ENCODE measurements at places on chromosomes 6 and 20.

- peak; percentile 72 for DNase-seq
These were observed 185.4 kb downstream of the BCAS1 start for GRCh38 chr20:53884859-53885541.

- no peak for DNase-seq
These were observed 68.7 kb upstream of the TCF21 start for GRCh38 chr6:133820208-133820607.

- DNase-seq, result no peak
These were observed 17.5 kb upstream of the EFCAB8 start for GRCh38 chr20:32841174-32841573.

- DNase-seq, result no peak
These were observed 147.3 kb upstream of the BMP5 start for GRCh38 chr6:56022678-56023077.

- DNase-seq, result no peak
These were observed 226.6 kb downstream of the ALDH8A1 start for GRCh38 chr6:134723081-134723871.

GRCh38 chr20:21510414-21511384, 3.2 kb downstream of the NKX2-2 start:
- no peak for DNase-seq

DNA sequence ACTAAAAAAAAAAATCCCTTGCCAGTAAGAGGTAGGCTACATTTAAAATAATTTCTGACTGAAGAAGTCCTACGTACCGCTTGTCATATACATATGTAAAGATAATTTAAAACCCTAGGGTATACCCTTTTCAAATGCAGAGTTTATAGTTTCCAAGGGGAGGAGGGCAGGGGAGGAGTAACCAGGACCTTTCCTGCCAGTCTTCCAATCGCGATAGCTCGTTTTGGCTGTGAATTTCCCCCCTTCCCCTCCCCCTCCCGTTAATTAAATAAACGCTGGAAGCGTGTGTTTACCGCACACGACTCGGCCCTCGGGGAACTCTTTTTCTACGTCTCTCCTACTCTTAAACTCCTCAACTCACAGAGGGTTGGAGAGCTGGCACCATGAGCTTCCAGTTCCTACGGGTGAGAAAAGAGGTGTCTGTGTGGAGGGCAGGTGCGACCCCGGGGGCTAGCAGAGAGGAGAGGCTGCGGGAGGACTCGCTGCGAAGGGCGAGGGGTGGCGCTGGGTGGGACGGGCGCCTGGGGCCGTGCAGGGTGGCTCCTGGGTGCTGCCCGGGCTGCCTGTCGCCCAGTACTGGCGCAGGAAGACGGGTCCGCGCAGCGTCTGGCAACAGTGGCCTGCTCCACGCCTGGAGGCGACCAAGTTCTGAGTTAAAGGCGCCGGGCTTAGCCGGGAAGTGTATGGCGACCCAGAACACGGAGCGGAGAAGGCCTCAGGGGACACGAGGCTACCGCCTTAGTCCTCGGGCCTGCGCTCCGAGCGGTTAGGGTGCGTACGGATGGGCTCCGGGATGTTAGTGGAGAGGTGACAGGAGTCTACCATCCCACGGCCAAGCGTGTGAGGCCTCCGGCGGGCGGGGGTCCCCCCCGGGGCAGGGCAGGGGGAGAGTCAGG, 4.1 kb upstream of the TFAP2C start:
- DNase-seq, result no peak

- DNase-seq, result no peak
These were observed 76.0 kb upstream of the ADGRB3 start for GRCh38 chr6:68559070-68559469.

DNA sequence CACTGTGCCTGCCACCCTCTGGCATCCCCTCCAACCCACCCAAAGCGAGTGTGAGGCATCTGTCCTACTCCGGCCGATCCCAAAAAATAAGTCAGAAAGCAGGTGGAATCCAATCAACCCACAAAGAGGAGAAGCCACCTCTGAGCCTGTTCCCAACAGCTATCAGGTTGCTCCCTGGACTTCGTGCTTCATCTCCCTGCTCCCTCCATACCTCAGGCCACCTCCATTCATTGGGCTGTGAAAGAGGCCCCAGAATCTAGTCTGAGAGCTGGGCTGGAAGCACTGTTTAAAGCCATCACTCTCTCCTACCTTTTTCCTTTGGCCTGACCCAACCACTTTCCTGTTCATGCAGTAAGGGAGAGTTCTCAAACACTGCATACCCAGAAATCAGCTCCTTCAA, 106.1 kb downstream of the ZMYND8 start:
- DNase-seq, result no peak

DNA sequence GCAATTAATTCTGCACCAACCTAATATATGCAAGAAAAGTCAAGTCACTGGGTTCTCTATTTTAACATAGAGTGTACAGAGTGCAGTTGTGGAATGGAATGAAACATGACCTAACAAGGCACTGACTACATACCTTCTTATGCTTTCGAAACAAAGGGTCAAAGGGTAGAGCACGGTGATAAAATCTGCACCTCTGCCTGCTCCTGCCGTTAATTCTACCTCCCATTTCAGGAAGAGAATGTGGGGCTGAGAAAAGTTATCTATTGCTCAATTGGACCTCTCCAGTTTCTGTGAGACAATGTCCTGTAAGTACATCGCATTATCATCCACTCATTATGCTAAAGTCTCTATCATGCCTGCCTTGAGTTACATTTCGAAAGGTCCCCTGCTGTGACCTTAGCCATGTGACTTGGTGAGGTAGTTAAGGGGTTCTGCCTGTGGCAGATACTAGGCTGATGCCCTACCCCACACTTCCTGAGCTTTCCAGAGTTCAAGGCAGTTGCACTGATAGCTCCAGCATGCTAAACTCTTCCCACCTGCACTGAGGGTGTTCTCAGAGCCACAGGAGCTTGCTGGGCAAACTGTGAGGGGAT, 14.0 kb upstream of the MOCS1 start:
- no peak for DNase-seq

DNA sequence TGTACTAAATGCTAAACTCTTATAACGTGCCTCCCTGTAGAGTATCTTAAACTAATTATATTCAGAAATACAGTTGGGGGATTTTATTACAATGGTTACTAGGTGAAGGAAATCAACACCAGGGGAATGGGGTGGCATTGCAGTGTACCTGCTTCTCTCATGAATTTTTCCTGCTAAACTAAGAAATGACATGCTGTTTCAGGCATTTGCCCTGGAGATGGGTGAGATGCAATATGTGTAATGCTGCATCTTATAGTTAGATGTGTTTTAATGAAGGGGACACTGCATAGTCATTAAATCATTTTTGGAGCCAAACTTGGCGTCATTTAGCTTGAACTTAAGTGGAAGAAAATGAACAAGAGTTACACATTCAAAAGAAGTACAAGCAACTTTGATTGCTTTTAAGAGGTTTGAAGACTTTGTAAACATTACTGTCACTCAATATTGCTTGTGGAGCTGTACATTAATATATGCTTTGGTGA, 4.3 kb downstream of the EYA4 start:
- DNase-seq, result no peak

DNA sequence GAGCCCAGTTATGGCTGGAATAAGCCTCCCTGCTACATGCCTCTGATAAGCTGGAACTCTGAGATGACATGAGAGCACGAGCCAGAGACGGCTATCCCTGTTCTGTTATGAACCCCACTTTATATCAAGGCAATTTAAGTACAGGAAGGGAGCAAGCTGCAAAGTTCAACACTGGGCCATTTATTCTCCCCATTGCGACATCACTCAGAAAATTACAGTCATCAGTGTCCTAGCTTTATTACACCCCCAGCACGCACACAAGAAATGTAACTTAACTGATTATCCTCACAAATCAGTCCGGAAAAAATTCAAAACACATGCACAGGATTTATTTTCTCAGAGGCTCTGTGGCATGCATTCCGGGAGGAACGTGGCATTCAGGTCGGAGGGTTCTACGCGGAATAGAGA, 125.3 kb upstream of the SLC2A12 start:
- DNase-seq, result no peak

DNA sequence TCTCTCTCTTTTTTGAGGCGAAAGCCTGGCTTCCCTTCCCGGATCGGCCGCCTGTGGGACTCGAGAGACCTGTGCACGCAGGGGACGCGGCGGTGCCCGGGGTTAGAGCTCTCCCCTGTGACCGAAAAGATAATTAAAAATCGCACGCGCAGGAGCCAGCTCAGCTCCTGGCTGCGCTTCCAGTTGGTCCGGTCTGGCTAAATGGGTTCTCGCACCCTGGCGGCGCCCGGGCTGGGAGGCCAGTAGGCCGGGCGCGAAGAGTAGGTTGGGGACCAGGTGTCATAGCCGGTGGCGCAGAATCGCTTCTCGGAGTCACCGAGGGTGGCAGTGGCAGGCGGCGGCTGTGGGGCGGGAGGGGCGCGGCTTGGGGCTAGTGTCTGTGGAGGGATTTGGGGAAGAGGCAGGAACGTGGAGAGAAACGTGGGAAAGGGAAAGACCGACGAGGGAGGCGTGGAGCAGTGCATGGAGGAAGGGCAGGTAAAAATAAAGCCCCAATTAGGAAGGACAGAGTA, 41.9 kb upstream of the SUPT3H start:
- DNase-seq, result peak; percentile 62

GRCh38 chr6:169867751-169868191, 116.3 kb downstream of the ERMARD start:
- DNase-seq, result no peak

DNA sequence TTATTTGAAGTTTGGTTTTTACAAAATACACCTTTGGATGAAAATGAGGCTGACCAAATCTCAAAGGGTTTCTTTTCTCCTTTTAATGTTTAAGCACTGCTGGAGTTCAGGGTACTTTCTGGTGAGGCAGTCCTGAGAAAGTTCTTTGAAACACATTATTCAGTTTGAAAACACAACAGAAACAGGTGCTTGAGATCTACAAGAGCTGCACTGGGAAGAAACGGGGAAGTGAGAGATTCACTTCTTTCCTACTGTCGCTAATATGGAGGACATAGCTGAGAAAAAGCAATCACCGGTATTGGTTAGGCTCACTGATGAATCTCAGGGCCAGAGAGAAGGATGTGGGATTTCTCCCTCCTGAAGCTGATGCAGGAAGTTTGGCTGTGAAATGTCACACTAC, 22.9 kb upstream of the TMEM170B start:
- no peak for DNase-seq

DNA sequence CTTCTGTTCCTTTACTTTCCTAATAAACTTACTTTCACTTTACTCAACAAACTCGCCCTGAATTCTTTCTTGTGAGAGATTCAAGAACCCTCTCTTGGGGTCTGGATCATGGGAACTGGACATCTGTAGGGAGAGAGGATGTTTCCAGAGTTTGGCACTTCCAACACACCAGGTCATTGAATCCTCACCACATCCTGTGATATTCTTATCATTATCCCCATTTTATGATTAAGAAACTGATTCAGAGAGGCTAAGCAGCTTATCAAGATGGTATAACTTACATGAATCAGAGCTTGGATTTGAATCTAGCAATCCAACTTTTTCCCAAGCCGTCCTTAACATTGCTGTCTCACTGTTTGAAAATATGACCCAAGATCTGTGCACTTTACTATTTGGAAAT, 15.5 kb downstream of the PPIL6 start:
- no peak for DNase-seq

DNA sequence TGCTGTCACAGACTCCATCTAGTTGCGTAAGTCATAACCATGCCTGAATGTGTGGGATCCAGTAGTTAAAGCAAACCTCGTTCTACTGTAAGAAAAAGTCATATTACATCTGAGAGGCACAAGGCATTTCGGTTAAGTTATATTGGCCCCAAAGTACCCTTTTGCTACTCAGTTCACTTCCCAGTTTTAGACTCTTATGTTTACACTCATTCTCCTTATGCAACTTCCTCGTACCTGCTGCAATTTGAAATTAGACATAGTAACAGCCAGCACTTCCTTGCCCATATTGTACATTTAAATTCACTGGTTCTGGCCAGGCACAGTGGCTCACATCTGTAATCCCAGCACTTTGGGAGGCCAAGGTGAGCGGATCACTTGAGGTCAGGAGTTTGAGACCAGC, 37.0 kb downstream of the PEX7 start:
- no peak for DNase-seq

DNA sequence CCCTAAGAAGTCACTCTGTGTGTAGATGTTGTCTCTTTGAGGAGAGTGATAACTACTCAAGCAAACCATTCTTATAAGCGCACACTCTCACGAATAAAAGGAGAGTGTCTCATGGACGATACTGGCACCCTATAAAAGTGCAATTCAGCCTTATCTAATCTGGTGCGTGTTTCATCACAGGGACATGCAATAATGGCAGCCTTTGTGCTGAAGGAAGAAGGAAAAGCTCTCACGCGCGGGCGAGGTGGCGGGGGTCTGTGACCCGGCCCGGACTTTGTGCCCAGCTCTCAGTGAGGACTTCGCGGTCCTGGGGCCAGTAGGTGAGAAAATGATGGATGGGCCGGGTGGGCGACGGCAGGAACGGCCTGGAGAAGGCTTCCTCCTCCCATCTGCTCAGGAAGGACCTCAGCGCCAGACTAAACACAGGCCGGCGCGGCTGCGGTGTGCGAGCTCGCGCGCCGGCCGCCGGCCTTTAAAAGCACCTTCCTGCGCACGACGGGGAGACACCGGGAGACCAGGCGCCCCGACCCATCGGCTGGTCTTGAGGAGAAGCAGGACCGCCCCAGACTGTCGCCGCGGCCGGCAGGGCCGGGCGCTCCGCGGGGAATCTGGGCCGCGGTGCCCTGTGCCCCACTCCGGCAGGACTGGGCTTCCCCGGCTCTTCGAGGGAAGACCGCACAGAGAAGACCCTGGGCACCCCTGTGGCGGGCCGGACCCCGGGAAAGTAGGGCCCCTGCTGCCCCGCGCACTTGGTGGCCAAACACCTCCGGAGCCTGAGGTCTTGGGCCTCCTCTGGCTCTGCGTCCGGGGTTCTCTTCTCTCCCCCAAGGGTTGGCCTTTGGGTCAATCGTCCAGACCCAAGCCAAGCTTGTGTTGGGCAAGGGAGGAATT, 8.3 kb upstream of the FOXC1 start:
- DNase-seq, result no peak

DNA sequence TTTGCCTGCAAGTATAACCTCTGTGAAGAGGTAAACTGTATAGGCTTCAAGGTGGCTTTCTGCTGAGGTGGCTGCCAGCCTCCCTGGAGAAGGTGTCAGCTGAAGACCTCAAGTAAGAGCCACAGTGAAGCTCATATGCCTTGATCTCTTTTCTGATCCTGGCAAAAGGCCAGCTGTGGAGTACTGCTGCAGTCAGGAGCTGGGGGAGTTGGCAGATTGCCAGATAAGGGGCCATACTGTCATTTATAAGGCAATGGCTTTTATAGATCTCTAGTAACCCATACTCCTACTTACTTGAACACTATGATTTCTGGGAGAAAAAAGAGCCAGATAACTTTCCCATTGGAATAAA, 8.8 kb upstream of the CEP85L start:
- DNase-seq, result peak; percentile 48

GRCh38 chr6:63964366-63964765, 328.8 kb downstream of the PHF3 start:
- DNase-seq, result no peak
